ENCODE measurements at places on chromosomes 1 and 21.

DNA sequence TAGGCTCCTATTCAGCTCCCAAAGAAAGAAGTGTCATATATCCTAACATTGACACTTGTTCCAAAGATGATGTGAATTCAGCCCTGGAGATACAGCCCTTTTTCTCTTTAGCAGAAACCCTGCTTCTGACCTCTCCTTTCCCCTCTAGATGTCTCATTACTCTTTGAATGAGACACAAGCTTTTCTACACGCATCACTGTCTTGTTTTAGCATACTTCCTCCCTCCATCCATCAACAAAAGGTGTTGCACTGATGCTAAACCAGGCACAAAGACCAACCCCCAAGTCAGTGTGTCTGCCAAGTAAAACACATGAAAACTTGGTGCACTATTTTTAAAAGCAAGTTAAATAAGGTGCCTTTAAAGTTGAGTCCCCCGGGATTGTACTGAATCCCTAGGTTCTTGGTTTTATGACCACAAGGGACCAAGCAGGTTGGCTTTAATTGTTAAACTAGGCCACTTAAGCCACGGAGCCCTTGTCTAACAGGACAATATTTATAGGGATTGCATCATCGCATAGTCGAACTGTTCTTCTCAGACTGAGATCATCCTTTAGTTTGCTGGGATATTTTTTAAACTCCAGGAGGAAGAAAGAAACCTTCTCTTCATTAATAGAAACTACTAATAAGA is 101.0 kb upstream of the GUCA2B start:
- no peak for DNase-seq

DNA sequence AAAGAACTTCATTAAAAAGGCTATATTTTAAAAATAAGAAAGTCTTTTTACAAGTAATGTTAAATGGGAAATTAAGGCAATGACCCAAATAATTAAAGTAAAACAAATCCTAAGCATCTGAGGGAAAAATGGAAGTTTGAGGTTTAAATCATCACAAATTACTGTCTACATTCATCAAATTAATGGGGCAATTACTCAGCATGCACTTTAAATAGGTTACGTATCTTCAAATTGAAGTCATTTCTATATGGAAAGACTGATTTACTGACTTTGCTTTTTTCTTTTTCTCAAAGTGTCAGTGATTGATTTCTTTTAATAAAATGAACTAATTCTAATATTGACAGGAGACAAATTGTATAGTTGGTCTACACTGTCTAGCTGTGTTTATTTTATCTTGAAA is 1452.3 kb downstream of the NCAM2 start:
- no peak for DNase-seq

DNA sequence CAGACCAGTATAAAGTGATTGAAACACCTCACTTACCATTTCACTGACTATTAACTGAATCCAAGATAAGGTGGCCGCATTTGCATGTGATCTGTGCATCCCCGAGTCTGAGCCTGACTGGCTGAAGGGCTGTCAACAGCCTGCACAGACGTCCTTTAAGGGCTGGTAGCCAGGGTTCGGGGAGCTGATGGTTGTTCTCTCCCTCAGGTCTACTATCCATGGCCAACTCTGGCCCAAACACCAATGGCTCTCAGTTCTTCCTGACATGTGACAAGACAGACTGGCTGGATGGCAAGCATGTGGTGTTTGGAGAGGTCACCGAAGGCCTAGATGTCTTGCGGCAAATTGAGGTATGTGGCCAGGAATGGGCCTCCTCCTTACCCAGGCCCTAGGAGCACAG is 14.0 kb downstream of the PPIE start:
- no peak for DNase-seq

- no peak for DNase-seq
Measured at GRCh38 chr21:35850029-35850428, 210.3 kb downstream of the SETD4 start.

DNA sequence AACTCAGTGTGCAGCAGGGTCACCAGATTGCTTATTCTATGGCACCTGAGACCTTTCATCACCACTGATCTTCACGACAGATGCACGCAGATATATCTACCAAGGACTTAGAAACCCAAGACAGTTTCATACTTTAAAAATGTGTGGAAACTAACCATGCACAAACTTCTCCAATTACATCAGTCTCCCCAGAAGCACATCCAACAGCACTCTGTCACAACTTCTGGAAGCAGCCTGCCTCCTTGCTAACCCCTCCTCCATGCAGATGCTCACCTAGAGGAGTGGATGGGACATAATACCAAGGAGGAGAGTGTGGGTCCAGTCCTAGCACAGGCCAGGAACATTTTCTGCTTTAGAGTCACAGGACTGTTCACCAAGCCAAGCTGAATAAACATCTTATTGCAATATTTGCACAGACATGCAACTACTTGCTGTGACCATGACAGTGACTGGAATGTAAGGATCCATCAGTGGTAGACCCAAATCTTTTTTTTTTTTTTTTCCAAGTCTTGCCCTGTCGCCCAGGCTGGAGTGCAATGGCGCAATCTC is 69.4 kb downstream of the HIVEP3 start:
- no peak for DNase-seq

- DNase-seq: no peak
Measured at GRCh38 chr1:107483949-107484348, 343.1 kb downstream of the NTNG1 start.

DNA sequence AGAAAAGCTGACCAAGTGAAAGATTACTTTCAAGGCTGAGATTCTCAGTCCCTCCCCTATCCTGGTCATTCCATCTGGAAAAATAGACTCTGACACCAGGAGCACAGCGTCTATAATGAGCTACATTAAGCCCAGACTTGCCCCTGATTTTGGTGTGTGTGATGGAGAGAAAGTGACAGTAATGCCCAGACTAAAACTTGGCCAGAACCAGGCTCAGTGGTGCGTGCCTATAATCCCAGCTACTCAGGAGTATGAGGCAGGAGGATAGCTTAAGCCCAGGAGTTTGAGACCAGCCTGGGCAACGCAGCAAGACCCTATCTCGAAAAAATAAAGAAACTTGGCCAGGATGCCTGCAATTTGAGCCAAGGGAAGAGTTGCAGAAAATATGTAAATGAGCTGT is 15.9 kb downstream of the PLEKHA6 start:
- DNase-seq: no peak

DNA sequence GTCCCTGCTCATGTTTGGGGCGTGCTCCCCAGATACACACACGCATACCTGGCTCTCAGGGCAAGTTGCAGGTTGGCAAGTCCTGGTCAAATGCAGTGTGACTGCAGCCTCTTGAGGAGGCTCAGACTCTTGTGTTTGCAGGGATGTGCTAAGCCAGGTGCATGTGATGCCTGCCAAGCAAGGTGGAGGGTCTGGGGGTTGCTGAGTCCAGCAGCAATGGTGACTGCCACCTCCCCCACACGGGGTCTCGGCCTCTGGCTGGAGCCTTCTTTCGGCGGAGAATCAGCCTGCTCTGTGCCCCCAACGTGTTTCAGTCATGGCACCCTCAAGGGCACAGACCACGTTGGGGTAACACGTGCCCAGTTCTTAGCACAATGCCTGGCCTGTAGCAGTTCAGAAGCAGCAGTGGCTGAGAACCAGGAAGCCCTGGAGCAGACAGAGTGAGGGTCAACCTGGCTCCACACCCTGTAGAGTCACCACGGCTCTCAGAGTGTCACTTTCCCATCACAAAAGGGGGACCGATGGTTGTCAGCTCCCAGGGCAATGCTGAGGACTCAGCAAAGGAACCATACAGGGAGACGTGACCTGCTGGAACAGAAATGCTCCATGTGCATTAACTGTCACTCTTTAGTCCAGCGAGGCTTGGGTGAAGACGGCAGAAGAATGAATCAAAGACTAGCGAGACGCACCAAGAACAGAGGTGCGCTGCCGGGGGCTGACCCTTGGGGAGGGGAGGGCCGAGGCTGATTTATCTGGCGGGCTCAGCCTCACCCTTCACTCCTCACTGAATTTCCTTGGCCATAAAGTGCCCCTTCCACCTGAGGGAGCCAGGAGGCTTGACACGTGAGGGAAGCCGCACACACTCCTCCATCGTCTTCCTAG is 109.0 kb downstream of the PGBD5 start:
- DNase-seq: no peak

DNA sequence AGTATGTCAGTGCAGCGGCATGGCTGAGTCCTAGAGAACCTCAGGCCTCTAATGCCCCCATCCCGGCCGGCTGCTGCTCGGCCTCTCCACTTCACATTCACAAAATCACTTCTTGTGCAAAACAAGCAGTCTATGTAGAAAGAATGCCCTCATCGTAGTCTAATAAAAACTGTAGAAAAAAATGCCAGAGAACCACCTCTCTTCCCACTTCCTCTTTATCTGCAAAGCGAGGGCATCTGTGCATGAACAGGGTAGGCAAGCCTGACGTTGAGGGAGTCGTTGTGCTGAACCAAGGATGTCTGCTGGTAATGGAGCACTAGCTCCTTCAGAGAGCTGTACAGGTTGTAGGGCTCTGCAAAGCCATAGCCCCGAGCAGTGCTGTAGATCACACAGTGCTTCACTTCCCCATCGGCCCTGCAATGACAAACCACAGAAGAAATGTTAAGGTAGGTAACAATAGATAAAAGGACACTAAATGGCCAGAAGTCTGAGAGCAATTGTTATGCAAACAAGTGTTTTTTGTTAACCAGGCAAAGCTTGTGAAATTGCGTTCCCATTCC is 88.9 kb downstream of the PIK3R3 start:
- DNase-seq: peak; percentile 54

DNA sequence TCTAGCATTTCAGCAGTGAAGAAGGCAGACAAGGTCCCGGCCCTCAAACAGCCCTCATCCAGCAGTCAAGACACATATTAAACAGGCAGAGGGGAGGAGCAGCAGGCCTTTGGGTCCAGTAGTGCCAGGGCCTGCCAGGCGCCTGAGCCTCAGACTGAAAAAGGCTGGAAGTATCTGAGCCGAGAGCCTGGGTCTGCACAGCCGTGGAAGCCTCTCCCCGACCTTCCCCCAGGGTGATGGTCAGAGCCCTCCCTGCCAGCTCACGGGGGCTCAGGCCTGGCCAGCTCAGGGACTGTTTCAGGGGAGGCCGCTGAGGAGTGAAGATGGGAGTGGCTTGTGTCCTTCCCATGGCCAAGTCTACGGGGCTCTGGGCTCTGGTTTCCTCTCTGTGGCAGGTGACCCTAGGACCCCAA is 565.2 kb downstream of the PTPRU start:
- DNase-seq: no peak

DNA sequence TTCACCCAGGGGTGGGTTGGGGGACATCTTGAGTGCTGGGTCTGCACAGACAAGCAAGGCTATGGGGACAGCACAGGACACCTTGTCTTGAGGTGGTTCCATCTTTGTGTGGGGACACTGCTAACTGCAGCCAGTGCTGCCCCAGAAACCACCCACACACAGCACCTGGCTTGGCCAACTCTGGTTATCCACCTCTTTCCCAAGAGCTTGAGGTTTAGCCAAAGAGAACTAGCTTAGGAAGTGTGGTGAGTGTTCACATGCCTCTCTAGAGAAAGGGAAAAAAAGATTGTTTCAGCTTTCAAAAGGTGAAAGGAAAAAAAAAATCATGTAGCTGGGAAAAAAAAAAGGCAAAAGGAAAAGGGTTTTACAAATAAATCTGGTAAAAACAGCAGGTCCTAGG is 32.4 kb downstream of the BCAR3 start:
- no peak for DNase-seq

- DNase-seq: no peak
Measured at GRCh38 chr1:61388566-61388965, 306.2 kb downstream of the NFIA start.

DNA sequence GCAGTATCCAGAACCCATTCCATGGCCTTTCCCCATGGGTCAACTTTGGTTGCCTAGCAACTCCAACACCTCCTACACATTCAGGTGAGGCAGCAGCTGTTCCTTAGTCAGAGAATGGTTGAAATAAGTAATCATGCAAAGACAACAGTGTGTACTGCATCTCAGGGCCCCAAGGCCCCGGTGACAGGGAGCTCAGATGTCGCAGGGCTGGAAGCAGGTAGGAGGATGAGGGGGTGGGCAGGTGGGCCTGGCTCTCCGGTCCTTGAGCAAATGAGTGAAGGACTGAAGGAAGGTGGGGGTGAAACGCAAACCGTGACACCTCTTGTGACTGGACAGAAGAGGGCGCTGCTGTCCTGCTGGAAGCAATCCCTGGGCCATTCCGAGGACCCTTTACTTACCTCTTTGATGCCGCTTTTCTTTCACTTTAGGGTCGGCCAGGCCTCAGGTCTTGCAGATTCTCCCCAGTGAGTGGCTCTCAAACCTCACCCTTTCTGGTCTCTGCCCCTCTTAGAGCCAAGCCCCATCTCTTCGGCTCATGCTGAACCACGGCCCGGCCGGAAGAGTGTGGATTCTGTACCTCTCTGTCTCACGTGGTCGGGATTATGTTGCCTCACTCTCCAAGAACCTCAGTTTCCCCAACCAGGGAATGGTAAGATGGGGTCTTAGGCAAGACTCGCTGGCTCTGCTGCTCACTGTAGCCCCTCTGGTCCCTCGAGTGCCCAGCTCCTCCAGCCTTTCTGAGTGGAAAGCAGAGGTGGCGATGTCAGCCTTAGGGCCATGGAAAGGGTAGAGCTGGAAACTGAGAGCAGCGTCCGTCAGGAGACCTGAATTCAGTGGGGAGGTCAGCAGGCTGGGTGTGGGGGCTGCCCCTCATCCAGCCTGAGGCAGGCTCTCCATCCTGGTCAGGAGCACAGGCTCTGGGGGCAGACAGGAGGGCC is 5.6 kb upstream of the KCNA10 start:
- DNase-seq: peak; percentile 85

DNA sequence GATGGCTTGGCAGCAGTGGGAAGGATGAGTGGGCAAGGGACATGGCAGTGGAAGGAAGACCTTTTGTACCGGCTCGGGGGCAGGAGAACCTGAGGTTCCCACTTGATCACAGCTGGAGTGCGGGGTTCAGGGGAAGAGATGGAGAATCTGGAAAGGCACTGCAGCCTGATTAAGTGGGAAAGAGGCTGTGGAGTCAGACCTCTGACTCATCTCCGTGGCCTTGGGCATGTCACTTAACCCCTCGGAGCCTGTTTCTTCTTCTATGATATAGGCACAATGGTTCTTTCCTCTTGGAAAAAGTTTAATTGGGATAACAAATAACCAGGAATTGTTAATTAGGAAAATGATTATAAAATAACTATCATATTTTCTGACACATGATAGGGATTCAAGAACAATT is 13.1 kb upstream of the TMEM61 start:
- no peak for DNase-seq

DNA sequence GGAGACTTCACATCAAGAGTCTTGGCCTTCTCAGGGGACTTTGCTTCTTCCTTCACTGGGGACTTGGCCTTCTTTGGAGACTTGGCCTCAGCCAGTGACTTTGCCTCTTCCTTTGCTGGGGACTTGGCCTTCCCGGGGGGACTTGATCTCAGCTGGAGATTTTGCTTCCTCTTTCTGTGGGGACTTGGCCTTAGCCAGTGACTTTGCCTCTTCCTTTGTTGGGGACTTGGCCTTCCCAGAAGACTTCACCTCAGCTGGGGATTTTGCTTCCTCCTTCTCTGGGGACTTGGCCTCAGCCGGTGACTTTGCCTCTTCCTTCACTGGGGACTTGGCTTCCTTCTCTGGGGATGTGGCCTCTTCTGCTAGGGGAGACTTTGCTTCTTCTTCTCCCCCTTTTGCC is 13.5 kb upstream of the CD2 start:
- DNase-seq: no peak
